ENCODE measurements at places on chromosomes 2 and 18.

GRCh38 chr2:54559006-54559445 lies 102.9 kb downstream of the SPTBN1 start:
- DNase-seq, result no peak

DNA sequence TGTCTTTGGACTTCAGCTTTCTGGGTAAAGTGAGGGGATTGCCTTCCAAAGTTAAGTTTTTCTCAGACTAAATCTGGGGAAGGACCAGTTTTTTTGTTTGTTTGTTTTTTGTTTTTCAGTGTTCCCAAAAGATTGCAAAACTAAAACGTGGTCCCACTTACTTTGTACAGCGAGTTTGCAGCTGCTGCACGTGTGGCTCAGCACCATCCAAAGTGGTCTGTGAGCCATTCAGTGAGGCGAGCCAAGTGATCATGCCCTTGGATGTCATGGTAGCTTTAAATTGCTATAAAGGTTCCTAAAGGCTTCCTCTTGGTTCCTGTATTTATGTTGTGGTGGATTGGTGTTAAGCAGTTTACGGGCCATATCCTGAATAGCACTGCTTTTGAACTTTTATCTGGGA lies 23.0 kb downstream of the TET3 start:
- no peak for DNase-seq

DNA sequence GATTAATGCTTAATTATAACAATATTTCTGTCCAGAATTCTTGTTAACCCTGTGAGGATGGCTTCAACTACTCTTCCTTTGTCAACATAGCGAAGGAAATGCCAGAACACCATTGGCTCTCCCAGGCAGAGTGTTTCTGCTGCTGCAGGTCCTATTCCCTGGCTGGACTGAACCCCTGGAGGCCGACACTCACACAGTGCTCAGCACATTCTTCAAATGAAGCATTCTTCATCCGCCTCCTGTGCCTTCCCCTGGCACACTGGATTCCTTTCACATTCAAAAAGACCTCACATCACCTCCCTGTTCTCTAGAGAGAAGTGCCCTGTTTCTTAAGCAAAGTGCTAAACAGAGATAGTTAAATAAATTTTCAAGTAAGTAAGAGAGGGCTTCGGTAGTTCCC lies 187.3 kb upstream of the MSH6 start:
- DNase-seq, result no peak

DNA sequence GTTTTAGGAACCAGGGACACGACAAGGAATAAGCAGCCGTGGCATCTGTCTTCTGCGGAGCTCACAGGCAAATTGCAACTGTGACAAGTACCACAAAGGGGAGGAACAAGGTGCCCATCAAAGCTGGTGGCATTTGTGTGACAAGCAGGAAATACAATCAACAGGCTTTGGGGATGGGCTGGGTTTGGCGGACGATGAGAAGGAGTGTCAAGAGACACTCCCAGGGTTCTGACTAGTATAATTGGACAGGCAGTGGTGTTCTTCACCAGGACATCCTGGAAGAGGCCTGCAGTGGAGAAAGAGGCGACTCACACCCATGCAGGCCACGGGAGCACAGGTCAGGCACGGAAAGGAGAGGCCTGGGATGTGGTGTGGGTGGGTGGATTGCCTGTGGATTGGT lies 14.2 kb upstream of the SPATA3 start:
- no peak for DNase-seq

- DNase-seq, result no peak
Observed at GRCh38 chr2:28102455-28102874, 211.9 kb downstream of the BABAM2 start.

DNA sequence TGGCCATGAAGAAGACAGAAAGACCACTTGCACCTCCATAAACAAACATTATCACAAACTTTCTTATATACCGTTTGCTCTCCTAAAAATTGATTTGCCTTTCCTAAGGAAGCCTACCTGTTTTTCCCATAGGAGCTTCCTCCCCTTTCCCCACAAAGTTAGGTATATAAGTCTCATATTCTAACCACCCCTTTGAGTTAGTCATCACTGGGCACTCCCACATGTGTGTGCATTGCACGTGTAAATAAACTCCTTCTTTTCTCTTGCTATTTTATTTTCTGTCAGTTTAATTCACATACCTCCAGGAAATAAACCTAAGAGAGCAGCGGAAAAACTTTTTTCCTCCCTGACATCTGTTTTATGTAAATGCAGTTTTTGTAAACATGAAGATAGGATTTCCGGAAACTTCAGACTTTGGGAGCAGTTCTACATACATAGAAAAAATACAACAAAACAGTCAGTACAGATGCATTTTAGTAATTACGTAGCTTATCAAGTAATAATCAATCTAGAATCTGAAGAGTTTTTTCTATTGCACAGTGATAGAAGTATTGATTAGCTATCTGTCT lies 46.6 kb downstream of the PLCL1 start:
- no peak for DNase-seq

DNA sequence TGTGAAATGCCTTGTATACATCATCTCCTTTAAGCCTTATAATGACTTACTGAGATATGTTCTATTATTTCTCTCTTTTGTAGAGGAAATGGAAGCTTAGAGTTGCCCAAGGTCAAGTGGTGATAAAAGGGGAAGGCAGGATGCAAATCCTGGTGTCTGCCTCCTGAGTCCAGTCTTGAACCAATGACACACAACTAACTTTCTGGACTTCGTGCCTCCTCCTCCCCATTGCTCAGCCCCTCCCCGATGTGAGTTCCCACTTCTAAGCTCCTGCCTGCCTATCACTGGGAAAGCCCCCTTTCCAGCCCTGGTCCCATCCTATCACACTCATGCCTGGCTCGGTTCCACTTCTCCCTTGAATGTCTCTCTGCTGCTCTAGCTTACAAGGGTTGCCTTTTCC lies 6.9 kb upstream of the CTIF start:
- no peak for DNase-seq

DNA sequence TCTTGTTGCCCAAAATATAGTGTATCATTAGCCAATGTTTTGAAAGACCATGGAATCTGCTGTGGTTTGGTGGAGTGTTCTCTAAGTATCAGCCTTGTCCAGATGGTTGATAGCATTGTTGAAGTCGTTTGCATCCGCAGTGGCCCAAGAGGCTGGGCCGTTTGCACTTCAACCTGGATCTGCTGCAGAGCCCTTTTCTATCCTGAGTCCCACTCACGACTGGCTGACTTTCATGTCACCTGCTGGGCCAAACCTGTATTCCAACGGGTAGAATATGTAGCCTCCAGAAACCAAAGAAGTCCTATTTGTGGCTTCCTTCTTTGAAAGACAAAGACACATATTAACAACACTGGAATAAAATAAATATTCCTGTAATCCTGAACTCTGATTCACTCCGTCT lies 1154.1 kb downstream of the RPIA start:
- DNase-seq, result no peak

DNA sequence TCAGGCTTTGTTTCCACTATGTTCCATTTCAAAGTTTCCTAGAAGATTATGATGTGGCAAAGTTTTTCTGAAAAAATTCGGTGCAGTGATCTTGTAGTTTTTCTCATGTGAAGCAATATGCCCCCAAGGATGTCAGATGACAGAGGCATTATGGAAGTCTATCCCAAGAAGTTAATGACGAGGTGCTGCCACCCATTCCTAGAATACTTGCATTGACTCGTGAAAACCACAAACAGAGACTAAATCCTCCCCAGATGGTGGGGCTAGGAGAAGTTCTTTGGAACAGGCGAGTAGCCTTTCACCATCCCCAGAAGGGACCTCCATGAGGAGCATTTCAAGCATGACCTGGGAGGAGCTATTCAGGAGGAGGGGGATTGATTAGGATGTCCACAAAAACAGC lies 40.2 kb upstream of the COPS8 start:
- no peak for DNase-seq

- peak; percentile 27 for DNase-seq
Observed at GRCh38 chr2:36780231-36780839, 83.8 kb downstream of the VIT start.

DNA sequence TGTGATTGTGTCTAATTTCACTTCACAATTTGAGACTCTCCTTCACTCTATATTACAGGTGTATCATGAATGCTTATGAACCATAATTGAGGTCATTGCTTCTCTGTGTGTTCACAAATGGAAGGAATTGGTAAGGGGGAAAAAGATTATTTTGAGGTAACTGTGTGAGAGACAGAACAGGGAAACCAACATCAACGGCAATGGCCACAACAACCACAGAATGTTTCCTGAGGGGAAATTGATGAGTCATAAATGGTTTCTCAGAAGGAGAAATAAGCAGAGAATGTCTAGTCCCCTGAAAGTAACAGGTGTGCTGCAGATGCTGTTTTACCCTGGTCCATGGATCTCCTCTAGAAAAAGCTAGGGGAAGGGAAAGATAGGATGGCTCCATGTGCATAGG lies 361.2 kb upstream of the GALNT5 start:
- no peak for DNase-seq

DNA sequence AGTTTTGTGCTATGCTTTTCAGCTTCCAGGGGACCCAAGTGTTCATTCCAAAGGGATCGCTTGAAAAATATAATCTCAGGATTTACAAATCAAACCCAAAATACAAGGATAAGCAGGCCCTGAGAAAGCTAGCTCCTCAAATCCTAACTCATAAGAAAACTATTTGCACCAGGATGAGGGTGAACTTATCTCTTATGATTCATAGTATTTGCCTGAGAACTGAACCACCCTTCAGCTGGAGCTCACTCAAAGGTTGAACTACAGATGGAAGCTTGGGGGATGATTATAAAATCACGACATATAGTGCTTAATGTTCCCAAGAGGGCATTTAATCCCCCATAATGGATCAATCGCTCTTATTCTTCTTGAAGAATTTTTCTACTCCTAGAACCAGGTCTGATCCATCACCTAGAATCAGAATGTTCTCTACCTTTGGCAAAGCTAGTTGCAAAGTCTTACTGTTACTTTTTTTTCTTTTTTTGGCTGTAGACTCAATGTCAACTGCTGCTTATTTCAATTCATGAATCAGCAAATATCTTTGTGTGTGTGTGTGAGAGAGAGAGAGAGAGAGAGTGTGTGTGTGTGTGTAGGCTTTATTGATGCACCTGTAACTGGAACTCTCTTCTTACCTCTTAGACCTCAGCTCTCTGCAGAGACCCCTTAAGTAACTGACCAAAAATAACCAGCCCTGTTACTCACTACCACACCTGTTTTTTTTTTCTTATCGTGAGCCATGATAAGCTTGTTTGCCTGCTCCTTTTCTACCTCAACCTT lies 44.8 kb downstream of the ARL4C start:
- no peak for DNase-seq

DNA sequence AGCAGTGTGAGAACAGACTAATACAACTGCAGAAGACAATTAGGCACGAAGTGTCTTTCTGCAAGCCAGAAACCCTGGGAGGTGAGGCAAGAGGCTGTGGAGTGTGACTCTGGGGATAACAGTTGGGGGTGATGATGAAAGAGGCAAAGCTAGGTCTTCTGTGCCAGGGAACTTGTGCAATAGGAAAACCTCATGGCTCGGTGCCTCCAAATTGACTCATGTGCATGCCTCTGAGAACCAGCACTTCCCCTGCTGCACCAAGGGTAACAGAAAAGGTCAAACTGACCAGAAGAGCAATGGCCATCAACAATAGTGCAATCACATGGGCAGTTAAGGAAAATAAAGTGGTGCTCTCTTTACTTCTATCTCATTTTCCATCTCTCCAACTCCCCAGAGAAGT lies 136.4 kb downstream of the SCG2 start:
- DNase-seq, result no peak

- DNase-seq, result no peak
Observed at GRCh38 chr2:164606557-164606956, 14.7 kb downstream of the GRB14 start.

- DNase-seq, result no peak
Observed at GRCh38 chr2:98909317-98910211, 26.5 kb downstream of the CRACDL start.

DNA sequence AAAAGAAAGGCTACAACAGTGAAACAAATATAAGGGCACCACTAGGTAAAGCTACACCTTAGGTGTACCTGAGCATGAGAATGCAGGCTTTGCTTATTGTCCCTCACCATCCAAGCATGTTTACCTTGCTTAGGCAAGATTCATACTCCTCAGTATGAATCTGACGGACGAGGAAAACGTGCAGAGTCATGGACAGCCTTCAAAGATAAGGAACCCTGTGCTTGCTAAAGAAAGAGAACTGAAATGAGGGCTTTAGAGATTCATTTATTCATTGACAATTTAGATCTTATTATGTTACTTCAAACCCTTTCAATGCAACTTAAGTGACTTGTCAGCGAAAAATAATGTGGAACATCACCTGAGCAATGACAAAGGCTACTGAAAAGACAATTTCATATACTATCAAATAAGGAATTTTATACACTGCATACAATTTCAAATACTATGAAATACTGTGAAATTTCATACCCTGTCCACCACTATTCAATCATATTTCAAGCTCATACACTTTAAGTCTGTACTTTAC lies 21.7 kb downstream of the CLASP1 start:
- no peak for DNase-seq

DNA sequence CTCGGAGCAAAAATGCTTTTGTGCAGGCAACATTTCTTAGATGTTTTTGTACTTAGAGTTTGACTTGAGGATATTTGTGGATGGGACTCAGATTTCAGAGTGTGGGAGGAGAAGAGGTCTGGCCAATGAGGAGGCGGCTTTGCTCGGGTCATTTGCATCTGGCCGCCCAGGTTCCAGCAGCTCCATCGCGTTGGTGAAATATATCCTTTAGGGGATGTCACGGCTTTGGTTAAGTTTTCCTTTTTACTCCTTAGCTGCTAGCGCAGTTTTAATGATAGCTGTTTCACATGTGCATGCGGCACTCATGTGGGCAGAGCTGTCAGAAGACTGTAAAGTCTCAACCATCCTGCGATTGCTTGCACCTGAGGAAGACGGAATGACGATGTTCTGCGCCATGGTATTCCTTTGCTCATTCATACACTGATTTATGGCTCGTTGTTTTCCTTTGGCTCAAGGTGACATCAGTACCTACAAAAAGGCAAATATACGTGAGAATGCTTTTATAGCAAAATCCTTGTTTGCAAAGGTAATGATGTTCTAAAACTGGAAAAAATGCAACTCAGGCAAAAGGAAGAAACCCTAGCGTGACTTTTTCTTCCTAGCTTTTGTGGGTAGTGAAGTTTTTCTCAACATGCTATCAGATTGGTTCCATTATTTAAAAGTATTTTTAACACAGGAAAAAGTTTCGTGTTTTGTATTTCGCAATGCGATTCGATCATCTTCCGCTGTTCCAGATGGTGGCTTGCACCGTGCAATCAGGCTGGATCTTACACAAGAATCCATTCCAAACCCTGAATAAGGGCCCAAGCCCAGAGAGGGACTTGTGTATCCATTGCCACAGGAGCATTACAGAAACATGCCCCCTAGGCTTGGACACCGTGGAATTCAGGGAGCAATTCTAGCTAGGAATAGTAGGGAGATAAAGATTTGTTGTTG lies 70.5 kb upstream of the ZNF516 start:
- DNase-seq, result no peak

GRCh38 chr2:47310801-47311560 lies 92.0 kb upstream of the MSH2 start:
- no peak for DNase-seq

All from GM12892 (cell line).